ENCODE measurements at places on chromosomes 3 and 15. TPM values are rescaled to one million over a fixed set of nuclear protein-coding genes. Genes with fewer than 3 reads are reported as not detected.

DNA sequence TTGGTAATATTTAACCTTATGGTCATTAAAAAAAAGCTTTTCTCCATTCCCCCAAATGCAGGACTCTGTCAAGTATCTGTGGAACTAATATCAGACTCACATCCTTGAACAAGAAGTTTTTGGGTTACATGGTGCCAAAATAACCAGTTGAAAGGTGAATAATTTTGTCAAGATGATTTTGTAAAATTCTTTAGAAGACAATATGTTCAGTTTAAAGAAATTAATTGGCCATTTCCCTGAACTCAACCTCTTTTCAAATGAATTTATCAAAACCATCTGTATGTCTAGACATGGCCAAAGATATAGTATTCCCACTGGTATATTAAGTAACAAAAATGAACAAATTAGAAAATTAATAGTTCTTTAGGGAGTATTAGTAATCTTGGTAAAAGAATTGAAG, 280.5 kb downstream of the MBNL1 start:
- no peak for DNase-seq

GRCh38 chr15:52068004-52068615, 44.5 kb downstream of the BCL2L10 start:
- no peak for DNase-seq

DNA sequence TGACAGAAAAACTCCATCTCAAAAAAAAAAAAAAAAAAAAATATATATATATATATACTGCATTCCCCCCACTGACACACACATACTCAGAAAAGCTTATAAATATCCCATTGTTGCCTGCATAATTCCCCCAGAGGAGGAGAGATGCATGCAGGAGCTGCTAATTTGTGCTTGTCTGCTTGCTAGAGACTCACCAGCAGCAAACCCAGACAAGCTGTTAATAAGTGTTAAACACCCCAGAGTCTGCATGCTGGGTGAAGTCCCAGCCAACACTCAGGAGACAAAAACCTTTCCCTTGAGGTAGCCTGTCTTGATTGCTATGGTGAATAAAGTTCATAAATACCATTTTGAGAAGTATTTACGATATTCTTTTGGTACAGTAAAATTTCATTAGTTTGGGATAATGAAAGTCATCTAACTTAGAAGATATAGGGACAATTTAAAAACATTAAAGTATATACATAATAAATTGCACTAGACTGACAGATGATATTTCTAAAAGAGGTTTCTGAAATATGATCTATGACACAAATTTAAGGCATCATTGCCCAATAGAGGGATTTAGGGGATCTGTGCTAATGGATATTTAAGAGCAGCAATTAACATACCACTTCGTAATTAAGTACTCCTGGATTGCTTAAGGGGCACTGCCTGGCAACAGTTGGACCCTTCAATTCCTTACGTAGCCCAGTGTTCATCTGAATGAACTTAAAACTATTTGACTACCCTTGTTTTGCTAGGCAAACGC, 400.0 kb upstream of the C2CD4B start:
- DNase-seq = no peak

DNA sequence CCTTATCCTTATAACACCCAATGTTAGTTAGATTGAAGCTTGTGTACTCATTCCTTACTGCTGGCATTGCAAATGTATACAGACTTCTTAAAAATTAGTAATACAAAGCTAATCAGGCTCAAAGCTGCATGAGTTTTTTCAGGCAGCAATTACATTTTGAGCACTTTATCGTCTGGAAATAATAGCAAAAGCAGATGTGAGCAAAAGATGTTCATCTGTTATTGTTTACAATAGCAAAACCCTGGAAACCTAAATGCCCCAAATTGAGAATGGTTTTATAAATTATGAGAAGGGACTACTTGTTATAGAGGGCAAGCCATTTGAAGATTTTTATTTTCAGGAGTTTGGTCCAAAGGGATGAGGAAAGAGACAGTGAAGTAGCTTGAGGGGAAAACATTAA, 126.4 kb downstream of the GADL1 start:
- no peak for DNase-seq

DNA sequence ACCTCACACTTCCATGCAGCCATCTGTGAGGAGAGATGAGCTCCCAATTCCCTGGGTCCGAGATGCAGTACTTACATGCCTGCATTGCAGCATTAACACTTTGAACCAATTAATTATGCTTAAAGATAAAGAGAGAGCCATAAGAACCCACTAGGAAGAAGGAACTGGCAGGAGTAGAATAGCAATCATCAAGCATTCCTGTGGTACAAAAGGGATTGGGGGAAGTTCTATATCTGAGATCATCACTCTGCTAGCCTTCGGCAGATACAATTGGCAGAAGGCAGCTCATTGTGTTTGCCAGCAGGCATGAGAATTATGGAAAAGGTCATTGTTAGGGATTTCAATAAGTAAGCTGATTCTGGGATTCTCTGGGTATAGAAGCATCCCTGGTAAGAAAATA, 891.4 kb downstream of the NTRK3 start:
- no peak for DNase-seq

DNA sequence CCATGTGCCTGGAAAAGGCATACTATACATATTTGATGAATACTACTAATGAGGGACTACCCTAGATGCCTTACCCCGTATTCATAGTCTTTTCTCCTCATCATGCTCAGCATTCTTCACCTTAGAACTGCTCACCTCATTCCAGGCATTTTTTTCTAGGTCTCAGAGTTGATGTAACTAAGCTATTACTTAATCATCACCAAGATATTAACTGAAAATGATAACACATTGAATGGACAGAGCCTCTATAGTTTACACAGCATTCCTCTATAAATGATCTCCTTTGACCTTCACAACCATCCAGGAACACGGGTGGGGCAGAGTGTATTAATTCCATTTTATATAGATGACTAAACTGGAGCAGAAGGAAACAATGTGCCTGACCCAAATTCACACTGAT, 174.1 kb upstream of the DPH6 start:
- no peak for DNase-seq

DNA sequence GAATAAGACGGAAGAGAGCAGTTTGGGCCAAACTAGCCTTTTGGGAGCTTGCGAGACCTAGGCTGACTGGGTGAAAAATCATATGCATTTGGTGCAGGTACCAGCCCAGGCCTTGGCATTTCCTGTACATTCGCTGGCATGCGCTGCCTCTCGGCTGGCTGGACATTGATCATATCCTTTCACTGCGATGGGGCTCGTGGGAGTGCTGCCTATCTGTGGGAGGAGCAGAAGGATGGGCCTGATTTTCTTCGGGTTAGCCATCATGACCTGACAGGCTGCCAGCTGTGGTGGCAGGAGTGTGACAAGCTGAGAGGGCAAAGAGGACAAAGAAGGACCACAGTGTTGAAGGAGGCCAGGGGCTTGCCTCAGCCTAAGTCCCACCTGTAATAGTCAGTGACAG, 14.3 kb downstream of the CGNL1 start:
- no peak for DNase-seq

DNA sequence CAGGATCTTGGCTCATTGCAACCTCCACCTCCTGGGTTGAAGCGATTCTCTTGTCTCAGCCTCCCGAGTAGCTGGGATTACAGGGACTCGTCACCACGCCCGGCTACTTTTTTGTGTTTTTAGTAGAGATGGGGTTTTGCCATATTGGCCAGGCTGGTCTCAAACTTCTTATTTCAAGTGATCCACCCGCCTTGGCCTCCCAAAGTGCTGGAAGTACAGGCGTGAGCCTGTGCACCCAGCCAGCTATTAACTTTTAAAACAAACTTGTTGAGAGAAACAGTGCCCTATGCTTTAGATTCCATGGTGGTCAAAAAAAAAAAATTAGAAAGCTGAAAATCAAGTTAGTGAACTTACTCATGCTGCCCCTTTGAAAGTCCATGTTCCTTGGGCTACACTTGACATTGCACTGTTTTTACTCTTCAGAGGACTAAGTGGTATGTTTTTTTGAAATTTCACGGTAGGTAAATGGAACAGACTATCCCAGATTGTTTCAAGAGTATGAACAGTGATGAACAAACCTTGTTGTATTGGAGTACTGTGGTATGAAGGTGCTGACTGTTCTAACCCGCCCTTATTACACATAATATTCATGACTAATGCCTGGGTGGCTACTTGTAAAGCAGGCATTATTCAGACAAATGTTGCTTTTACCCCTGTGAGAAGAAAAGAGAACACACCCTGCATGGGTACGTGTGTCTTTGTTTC, 206.9 kb downstream of the KLHL25 start:
- no peak for DNase-seq

DNA sequence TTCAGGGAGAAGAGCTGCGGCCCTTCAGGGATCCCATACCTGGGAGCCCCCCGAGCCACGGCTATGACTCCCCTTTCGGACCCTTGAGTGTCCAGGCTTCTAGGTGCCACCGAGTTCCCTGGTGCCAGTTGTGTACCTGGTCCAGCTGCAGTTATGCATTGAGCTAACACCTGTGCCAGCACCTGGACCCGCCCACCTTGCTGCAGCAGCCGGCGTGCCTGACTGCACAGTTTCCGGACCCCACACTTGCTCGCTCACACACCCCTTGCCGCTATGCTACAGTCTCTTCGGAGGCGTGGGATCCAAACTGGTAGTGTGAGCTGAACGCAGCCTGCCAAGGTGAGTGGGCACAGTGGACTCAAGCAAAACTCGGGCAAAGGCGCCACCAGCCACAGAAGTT, 284.5 kb upstream of the ROBO1 start:
- no peak for DNase-seq

- no peak for DNase-seq
Measured at GRCh38 chr3:48555231-48555948, 1.2 kb downstream of the PFKFB4 start.

- DNase-seq = no peak
Measured at GRCh38 chr15:48383031-48383430, 51.8 kb downstream of the DUT start.

- DNase-seq = no peak
Measured at GRCh38 chr15:69723404-69724096, 270.9 kb downstream of the RPLP1 start.

- no peak for DNase-seq
Measured at GRCh38 chr3:66261355-66261754, 40.6 kb downstream of the SLC25A26 start.

DNA sequence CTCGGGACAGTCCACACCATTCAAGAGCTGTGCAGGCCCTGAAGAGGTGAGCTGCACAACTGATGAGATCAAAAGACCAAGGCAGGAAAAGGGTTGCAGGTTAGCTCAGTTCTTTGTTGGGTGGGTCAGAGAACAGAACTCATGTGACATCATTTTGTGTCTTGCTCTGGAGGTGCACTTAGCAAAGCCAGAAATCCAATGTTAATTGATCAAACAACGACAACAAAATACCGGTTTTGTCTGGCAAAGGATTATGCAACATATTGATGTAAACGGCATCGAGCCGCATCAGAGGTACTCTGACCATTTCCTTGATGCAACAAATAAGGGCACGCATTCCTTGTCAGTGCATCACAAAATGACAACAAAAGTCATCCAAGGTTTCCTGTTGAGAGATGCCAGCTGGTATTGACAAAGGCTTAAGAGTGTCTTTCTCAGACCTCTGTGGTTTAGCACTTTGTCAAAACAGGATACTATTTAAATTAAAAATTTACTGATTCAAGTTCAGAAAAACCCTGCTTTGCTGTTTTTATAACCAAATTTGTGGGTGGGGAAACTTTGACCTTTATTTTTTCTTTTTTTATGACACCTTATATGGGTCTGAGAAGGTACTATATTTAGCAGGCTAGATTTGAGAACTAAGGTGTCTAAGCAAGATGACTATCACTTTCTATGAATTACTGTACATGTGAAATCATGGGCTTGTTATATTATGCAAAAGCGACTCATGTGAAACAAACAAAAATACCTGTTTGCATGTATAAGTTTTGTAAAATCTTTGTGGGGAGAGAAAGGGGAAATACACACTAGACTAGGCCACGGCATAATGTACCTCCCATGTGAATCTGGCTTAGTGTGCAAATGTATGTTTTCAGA, 496.1 kb downstream of the FOXP1 start:
- DNase-seq = peak; percentile 64

DNA sequence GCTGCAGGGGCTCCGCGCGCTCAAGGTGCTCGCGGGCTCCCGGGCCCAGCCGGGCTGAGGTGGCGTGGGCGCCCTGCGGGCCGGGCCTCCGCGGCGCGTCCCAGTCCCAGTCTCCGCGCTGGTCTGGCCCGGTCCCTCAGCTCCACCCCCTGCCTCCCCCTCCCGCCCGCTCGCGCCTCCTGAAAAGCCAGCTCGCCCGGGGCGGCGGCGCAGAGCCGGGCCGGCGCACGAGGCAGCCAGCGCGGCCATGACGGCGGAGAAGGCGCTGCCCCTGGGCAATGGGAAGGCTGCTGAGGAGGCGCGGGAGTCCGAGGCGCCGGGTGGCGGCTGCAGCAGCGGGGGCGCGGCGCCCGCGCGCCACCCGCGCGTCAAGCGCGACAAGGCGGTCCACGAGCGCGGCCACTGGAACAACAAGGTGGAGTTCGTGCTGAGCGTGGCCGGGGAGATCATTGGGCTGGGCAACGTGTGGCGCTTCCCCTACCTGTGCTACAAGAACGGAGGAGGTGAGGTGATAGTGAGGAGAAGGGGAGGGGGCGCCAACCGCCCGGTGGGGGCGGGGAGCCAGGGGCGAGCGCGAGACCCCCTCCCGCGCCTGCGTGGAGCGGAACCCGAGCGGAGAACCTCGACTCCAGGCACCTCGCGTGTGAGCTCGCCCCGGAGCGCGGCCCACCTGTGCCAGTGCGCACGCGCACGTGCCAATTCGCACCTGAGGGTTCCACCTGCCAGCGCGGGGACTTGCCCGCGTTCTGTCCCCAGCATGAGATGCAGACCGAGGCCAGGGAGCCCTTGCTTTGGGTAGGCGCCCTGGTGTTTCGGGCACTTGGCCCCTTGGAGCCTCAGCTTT, at the start of gene SLC6A11:
TSS of gene SLC6A11 (plus strand) at position 210 of the 844 bp plus-strand sequence. CDS start at position 248, 38 bp downstream.
- no peak for DNase-seq

DNA sequence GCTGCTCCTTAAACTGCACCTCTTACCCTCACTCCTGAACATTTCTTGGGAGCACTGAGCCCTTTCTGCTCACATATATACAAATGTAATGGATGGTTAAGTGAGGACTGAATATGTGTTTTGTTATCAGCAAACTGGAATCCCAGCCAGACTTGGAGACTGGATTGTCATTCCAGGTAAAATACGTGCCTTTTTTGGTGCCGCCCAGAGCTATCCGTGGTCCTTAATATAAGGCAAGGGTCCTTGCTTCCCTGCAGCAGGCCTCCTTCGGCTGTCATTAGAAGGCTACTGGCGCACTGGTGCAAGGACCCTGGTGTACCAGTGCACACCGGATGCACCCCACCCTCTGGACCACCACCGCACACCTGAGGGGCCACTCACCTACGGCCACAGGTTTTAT, 1.1 kb upstream of the GABRB3 start:
- DNase-seq = peak; percentile 19

DNA sequence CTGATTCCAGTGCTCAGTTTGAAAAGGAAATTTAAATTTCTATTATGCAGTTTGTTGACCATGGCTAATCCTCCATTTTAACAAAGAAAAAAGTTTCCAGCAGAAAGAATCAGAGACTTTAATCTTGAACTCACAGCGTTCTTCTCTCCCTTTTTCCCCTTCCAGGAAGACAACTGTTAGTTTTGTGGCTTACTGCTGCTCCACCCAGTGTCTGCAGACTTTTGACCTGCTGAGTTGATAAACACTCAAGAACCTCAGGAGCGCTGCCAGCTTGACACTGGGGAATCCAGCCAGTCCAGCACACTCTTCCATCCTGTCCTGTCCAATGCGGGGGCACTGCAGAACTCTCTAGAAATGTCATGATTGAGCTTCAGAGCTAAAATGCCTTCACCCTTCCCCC, 134.6 kb downstream of the LRRC28 start:
- DNase-seq = no peak

GRCh38 chr3:31038086-31038739, 143.8 kb upstream of the GADL1 start:
- DNase-seq = no peak

Gene PLSCR2
- polyA plus RNA-seq = not detected

Gene CYP1A2
- polyA plus RNA-seq = not detected

Gene ALDH1L1
- polyA plus RNA-seq = 0.13 TPM

Gene NEDD4
- 52.7 TPM for polyA plus RNA-seq

Gene SERP1
- 84.3 TPM for polyA plus RNA-seq

Gene ACTC1
- polyA plus RNA-seq = 0.43 TPM

Data from A549 (cell line).